C1 segment of cervical spinal cord (tissue), 14 donors: ENCODE measurements at places on chromosomes 7 and 10.

GRCh38 chr10:48589266-48589665, 15.6 kb downstream of the ARHGAP22 start:
- DNase-seq, result no peak

DNA sequence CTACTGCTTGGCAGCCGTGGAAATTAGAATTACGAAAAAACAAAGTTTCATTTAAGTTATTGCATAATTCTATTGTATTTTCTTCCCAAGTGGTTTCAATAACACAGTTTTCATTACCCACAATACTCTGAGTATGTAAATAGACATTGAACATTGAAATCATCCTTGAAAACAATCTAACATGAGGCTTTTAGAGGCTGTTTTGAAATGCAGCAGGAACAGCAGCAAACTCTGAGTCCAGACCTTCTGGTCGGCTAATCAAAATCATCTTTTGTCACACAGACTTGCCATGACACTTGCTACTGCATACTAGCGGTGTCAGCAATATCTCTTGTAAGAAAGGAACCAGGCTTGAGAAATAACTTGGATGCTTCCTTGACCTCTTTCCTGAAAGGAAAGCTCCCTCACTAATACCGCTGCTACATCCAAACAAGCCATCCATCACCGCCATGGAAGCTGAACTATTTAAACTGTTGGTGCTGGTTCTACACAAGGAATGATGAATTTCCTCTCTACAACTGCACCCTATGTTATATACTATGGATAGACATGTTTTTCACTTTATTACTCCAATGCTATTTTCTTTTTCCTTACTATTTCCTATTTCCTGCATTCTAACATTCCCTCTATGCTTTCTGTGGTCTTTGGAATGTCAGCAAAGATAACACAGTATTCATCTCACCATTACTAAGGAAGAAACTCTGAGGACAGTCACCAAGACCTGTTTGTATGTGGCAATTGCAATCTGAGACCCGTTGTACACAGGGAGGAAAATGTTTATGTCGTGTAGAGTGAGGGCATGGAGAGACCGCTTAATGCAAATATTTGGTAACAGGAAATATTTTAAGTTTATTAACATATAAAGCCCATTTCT, 130.8 kb downstream of the ITGA8 start:
- no peak for DNase-seq

- DNase-seq, result no peak
Measured at GRCh38 chr7:115300231-115300870, 378.5 kb downstream of the MDFIC start.

DNA sequence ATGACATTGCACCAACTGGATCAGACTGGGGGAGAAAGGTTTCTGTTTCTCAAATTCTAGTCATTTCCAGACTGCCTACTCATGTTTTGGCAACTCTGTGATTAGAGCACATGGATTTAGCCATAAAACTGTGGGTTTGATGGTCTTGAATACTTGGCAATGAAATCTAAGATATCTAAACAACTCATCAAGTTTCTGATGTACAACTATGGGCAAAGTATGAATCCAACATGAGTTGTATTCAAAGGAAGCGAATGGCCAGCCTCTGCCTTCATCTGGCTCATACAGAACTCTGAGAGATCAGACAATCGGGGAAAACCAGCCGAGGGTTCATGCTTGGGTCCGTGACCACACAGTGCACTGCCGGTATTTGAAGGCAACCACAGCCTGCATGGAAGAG, 144.3 kb downstream of the ADAM12 start:
- no peak for DNase-seq

GRCh38 chr7:5395246-5395645, 28.4 kb downstream of the TNRC18 start:
- DNase-seq, result no peak

DNA sequence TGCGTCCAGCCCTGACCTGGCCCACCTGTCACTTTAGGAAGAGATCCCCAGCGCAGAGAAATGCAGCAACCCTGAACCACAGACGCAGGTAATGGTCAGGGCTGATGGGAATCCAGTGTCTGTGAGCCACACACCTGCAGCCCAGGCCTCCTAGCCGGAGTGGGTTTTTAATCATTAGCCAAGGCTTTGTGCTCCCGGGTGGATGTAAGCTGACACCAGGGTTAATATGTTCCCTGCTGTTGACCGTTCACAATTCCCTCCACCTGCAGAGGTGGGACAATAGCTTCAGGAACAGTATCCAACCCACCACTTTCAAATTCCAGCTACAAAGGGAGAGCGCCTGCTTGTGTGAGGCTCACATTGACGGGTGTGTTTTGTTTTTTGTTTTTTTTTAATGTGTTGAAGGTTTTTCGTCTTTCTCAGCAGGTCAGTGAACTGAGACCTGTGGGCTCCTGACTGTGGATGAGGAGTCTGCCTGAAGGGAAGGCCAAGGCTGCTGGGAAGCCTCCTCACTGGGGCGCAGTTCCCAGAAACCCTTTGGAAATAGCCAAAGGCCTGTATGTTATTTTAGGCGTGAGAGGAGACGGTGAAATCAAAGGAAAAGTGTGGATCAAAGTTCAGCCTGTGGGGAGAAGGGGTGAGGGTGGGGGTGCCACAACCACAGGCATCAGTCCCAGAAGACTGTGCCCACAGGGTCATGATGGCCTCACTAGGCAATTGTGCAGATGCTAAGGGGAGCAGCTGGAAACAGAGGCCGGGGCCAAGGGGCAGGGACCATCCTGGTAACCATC, 111.1 kb downstream of the TNS3 start:
- DNase-seq, result no peak

DNA sequence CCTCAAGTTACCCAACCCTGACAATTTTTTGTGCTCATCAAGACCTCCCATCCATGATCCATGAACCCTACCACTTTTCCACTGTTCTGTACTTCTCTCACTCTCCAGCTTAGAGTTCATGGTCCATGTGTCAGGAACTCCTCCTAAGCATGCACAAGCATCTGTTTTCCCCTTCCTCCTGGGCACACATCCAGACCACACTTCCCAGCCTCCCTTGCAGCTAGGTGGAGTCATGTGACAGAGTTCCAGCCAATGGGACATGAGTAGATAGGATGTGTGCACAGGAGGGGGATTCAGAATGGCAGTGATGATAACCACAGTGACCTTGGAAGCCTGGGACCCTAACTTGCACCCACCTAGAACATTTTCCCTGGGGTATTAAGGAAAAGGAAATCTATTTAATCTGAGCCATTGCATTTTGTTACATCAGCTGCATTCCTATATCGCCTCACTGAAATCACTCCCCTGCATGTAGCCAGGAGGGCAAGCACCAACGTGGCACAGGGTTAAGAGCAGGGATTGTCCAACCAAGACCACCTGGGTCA, 9.6 kb upstream of the FRMPD2 start:
- DNase-seq, result no peak

DNA sequence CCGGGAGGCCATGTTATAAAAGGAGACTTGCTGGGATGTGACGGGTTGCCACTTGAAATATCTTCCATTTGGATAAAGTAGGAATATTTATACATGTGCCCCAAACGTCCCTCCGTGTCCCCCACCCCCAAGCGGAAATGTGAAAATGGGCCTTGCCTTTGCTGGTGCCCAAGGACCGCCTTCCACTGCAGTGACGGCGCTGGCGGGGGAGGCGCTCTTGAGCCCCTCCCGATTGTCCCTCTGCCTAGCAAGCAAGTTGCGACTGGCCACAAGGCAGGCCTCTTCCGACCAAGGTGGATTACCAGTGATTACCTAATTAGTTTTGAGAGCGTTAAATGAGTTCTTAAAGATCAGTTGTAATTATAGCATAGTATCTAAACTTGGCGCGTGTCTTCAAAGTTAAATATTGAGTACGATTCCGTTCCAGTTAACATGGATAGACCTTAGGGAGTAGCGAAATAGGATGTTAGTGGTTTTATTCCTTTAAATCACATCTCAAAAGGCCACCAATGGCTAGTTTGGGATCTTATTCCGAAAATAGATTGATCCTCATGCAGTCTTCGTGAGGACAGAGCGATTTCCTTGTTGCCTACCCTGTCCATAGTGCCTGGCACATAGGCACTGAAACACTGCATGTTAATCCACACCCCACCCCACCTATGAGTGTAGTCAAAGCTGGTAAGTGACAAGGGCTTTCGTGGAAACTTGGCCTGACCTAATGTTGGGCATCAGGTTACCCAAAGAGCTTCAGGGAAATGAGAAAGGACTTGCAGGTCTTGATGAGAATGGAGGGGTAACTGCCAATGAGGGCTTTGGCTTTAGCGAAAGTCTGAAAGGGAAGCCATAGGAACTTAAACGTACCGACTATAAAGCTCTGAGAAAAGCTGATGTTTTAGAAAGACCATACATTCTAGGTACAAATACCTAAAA, 1.1 kb downstream of the PPIA start:
- peak; percentile 26 for DNase-seq

DNA sequence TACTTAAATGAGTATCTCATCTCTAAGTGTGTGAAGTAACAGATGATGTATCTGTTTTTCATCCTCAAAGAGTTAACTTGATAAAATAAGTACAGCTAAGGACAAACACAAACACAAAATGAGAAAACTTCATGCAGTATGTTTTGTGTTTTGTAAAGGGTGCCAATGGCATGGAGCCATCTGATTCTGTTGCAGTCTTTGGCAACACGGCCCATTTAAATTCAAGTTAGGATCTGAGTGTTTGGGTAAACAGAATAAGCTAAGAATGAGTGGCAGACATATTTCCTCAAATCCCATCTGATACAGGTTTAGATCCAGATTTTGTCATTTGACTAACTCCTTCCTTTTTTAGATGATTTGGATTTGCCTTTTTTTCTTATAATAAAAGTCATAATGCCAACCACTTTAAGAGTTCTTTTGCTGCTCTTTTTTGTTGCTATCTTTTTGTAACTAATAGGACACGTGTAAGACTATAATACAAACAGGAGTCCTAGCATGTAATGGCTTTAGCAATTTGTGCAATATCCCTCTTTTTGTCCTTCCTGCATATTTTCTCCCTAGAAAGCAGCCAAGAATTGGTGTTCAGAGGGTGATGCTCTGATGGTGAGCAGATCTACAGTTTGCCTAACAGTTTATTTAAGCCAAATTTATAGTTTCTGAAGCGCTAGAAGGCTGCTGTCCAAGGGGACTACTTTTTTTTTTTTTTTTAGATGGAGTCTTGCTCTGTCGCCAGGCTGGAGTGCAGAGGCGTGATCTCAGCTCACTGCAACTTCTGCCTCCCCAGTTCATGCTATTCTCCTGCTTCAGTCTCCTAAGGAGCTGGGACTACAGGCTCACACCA, 18.9 kb upstream of the ACTA2 start:
- DNase-seq, result no peak

DNA sequence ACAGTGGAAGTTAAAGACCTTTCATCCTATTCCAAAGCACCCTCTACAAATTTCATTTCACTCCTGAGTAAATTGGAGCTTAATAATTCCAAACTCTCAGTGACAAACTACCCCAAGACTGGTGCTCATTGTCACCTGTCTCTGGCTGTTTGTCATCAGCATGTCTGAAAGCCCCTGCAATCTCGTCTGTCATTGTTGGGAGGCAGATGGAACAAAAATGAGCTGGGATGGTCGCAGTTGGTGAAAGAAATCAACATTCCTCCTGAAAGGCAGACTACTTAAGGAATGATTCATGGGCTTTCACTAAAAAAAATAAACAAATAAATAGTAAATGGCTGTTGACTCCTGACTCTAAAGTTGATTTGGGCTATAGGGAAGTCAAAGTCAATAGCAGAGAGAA, 69.7 kb upstream of the PALS2 start:
- no peak for DNase-seq

DNA sequence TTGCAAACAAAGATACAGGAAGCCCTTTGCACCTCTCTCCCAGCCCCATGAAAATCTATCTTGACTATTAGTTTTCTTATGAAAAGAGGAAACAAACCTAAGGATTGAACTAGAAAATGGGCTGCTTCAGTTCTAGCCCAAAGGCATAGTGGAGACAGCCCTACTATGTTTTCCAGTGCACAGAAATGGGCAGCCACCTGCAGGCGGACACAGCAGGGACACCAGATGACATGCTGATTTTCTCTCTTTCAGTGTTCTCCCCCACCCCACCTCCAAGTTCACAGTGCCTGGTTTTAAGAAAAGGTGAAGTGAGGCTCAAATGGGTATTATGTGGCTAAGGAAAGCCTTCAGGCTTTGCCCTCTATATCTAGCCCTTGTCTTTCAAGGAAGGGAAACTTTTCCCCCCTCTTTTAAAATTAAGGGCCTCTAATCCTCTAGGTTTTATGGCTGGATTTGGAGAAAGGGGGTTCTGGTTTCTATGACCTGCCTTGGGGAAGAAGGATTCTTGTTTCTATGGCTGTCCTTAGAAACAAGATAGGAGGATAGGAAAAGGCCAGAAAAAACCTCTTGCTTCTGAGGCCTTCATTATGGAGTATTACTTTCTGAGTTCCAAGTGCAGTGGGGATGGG, 23.5 kb upstream of the DDX50 start:
- no peak for DNase-seq

DNA sequence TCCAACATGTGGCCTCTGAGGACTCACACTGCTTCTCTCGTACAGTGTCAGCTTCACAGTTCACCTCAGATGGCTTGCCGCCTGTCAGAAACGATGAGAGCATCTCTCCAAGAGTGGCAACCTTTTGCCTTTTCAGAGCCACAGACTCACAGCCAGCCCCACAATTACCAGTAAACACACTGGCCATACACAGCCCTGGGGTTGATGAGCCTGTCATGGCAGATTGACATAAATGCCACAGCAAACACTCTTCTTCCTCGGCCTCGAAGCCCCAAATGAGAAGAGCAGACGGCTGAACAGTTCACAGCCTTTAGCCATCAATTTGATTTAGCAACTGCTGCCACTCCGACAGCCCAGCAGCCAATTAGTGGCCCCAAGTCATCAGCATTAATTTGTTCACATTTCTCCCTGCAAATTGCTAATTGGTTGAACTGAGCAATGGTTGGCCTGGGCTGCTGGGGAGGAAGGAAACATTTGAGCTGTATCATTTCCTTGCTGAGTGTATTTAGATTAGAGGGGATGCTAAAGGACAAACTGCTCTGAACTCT, 1142.9 kb downstream of the SORCS3 start:
- no peak for DNase-seq

DNA sequence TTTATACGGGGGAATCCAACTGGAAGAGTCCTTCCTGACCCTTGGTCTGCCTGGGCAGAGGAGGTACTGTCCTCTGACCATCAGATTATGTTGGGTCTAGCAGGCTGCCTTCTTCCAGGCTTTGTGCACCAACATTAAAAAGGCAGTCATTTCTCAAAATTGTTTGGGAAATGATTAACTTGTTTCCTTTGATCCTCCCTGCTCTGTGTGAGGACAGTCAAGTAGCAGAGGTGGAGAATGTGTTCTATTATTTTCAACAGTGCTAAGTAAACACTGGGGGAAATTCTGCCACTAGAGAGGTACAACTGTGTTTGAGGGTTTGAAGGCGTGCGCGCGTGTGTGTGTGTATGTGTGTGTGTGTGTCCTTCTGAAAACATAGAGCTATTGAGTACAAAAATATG, 20.6 kb downstream of the ACSL5 start:
- no peak for DNase-seq

DNA sequence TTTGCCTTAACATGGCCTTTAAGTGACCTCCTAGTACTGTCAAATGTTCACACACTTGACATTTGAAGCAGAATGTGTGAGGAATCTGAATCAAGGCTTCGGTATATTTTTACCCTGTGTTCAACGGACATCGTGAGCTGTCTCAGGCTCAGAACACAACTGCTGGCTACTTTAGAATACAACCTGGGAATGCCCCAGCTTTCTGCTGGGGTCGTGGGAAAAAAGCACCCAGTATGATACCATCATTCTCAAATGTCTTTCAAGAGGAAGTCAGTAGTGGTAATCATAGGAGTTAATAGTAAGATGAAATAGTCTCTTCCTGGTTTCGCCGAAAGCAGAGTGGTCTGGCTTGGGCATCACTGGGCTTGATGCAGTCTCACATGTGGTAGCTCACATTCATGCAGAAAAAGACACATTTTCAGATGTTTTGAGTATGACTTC, 67.2 kb downstream of the CREB5 start:
- no peak for DNase-seq
